ENCODE measurements at places on chromosomes 16 and 17.
A peak's percentile ranks its signal among the peaks of the same experiment; 100 is the strongest.

GRCh38 chr17:50778471-50778870, 11.2 kb upstream of the ANKRD40CL start:
- no peak for DNase-seq

- DNase-seq, result peak; percentile 88
Observed at GRCh38 chr16:86563469-86564345, 2.9 kb upstream of the FOXC2 start.

GRCh38 chr17:77315551-77316190, 174.9 kb downstream of the SEC14L1 start:
- no peak for DNase-seq

- DNase-seq, result no peak
Observed at GRCh38 chr16:68499006-68499405, 40.1 kb upstream of the ZFP90 start.

DNA sequence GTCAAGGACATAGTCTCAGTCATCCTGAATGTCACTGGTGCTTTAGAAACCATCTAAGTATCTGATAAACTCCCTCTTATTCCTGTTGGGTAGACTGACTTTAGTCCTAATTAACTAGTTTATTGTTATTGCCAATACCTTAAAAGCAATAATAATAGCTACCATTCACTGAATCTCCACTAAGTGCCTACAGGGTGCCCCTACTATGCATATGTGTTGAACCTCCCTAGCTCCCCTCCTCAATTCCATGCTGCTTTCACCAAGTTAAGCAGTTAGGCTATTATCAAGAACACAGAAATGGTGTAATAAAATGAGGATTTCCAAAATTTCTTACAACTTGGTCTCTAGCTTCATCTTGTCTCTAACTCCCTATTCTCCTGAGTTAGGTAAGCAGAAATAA, 87.5 kb upstream of the MTMR4 start:
- no peak for DNase-seq

- no peak for DNase-seq
Observed at GRCh38 chr16:1441391-1441829, 2.9 kb downstream of the CCDC154 start.

DNA sequence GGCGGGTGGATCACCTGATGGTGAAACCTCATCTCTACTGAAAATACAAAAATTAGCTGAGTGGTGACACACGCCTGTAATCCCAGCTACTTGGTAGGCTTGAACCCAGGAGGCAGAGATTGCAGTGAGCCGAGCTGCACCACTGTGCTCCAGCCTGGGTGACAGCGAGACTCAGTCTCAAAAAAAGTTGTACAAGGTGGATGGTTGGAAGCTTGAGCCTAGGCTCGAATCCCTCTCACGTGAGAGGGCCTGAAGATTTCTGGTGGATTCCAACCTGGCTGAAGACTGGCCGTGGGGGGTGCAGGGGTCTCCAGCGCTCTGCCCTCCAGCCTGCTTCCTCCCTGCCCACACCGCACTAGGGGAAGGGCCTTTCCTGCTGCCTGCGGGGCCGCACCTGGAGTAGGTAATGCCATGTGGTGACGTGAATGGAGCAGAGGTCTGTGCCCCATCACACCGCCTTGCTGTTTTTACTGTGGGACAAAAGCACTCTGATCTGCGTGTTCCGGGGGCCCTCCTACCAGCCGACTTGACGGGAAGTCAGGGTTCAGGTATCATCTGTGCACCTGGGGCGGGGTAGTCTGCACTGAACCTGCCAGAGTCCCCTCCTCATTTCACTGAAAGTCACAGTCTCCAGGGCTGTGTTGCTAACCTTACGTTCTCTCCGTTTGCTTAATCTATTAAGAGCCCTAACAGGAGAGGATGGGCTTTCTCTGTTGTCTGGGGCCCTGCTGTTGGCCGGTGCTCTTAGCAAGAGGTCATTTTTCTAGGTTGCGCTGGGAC, 4.2 kb downstream of the RPL13 start:
- peak; percentile 41 for DNase-seq

- DNase-seq, result no peak
Observed at GRCh38 chr17:42985225-42985624, 4.9 kb downstream of the RUNDC1 start.

GRCh38 chr17:48066656-48067055, 18.5 kb downstream of the NFE2L1 start:
- DNase-seq, result no peak

DNA sequence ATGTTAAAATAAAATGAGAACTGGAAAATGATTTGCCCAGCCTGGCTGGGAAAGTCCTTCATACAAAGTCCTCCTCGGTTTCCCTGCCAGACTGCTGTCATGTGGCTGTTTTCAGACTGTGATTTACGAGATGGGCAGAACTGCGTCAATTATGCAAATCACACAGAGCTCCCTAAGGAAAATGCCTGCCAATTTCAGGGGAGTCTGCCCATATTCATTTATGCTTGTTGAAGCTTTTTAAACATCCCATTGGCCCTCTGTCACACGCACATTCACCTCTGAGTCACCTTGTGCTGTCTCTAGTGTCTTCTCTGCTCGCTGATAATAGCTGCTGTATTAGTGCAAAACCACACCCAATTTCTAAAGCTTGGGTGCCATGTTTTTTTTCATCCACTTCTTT, 81.7 kb upstream of the FAM20A start:
- DNase-seq, result no peak

DNA sequence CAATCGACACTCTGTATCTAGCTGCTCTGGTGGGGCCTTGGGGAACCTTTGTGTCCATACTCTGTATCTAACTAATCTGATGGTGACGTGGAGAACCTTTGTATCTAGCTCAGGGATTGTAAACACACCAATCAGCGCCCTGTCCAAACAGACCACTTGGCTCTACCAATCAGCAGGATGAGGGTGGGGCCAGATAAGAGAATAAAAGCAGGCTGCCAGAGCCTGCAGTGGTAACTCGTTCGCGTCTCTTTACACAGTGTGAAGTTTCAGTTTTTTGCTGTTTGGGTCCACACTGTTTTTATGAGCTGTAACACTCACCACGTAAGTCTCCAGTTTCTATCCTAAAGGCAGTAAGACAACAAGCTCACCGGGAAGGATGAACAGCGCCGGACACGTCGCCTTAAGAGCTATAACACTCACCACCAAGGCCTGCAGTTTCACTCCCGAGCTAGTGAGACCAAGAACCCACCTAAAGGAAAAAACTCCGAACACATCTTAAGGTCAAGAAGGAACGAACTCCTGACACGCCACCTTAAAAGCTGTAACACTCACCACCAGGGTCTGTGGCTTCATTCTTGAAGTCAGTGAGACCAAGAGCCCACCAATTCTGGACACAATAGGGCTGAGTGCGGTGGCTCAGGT, 64.6 kb downstream of the KPNA2 start:
- DNase-seq, result no peak

DNA sequence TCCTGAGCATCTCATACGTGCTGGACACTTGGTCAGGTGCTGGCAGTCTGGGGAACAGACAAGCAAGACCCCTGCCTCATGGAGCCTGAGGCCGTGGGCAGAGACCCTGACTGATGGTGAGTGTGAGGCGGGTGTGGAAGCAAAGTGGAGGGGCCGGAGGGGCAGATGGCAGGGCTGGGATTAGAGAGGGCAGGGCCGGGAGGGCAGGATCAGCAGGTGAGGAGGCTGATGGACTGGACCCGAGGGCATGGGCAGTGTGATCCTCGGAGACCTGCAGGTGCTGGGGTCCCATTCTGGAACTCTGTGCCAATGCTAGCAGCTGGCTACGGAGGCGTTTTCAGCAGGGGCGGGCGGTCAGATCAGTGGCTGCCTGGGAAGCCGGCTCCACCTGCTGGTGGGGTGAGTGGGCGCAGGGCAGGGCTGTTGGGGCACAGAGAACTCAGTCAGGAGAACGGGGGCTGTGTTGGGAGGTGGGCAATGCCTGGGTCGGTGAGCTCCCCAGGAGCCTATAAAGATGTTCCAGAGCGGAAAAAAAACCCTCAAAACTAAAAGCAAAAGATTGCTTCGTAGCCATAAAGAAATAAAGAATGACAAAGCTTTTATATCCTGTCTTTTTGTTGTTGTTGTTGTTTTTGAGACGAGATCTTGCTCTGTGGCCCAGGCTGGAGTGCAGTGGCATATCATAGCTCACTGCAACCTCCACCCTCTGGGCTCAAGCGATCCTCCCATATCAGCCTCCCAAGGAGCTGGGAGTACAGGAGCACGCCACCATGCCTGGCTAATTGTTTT, 8.9 kb upstream of the C16orf74 start:
- DNase-seq, result peak; percentile 49

DNA sequence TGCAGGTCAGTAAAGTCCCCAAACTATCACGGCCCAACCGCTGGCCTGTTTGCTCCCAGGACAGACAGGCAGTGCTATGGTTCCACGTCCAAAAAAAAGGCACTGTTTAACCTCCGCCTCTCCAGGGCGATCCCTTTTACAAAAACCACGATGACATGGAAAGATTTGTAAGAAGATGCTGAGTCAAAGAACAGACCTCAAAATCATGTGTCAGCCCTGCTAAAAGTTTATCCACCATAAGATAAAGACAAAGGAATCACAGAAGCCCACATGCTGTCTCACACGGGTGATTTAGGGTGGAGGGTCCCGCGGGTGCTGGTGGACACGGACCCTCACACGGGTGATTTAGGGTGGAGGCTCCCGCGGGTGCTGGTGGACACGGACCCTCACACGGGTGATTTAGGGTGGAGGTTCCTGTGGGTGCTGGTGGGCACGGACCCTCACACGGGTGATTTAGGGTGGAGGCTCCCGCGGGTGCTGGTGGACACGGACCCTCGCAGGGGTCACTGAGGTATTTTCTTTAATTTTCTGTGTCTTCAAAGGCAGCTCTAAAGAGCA, 117.2 kb upstream of the METRNL start:
- DNase-seq, result no peak

DNA sequence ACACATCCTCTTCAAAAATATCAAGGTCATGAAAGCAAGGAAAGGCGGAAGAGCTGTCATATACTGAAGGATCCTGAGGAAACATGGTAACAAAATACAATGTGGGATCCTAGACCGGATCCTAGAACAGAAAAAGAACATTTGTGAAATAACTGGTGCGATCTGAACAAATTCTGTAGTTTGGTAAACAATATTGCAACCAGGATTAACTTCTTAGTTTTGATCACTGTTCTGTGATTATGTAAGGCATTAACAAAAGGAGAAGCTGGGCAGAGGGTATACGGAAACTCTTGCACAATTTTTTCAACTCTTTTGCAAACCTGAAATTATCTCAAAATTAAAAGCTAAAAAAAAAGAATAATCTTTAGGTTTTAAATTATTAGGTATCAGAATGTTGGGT, 109.7 kb downstream of the TRIM37 start:
- DNase-seq, result no peak

DNA sequence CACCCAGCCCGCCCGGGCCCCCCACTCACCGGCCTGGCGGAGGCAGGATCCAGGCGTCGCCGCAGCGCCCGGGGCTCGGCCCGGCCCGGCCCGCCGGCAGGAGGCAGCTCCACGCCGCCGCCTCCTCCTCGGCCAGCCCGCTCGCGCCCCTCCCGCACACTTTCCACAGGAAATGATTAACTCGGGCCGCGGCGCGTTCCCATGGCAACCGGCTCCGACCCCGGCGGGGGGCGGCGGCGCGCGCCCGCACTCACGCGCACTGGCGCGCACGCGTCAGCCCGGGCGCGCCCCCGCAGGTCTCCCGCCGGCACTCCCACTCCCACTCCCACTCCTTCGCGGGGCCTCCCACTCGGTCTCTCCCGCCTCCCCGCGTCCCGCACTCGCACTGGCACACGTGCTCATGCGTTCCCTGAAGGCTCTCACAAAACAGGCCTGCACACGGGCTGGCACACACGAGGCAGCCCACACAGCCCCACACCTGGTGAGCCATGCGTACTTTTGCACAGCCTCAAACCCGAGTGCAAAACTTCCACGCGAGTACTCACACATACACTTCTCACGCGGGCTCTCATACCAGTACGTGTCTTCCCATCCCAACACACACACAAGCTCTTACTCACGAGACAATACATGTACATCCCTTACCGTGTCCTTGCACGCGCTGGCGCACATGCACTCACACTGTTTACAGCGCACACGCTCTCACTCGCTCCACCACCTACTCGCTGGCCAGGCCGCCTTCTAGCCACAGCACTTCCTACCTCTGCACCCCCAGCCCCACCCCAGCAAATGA, at the start of gene KIFC3:
Gene KIFC3, minus strand, starts transcription at position 151 of the 793 bp plus-strand sequence. CDS start 4,248 bp downstream, outside the sequence.
- DNase-seq, result peak; percentile 67

GRCh38 chr17:51298508-51299371, 38.4 kb downstream of the UTP18 start:
- peak; percentile 61 for DNase-seq

GRCh38 chr17:50573866-50574611, 13.5 kb downstream of the CACNA1G start:
- DNase-seq, result no peak

DNA sequence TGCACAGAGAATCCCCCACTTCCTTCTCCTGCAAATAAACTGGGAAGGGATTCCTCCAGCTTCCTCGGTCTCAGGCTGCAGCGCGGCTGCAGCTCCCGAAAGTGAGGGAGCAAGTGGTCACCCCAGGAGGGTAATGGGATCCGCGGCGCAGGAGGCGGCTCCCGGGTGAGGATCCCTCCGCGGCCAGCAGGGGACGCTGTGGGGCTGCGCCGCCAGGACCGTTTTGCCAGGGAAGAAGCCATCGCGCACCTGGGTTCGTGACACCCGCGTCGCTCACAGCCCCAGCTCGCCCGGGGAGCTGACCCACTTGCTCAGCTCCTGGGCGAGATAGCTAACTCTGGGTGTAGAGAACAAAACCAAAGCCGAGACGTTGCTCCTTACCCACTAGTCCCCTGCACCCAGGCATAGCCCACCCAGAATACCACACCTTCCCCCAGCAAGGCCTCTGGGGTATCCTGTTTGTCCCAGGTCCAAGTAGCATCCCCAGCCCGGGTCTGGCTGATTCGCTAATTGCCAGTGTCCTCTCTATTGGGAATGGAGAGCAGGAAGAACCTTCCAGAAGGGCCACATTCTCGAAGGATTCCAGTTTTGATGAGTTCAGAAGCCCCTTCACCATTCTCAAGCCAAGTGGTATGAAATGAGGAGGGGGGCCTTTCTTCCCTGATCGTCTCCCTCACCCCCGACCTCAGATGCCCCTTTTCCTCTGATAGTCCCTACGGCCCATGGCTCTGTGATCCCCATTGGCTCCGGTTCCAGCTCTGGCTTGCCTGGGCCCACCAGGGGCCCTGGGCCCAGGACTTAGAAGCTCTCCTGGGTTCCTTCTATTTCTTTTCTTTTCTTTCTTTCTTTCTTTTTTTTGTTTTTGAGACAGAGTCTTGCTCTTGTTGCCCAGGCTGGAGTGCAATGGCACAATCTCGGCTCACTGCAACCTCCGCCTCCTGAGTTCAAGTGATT, 14.1 kb downstream of the CYGB start:
- peak; percentile 67 for DNase-seq

DNA sequence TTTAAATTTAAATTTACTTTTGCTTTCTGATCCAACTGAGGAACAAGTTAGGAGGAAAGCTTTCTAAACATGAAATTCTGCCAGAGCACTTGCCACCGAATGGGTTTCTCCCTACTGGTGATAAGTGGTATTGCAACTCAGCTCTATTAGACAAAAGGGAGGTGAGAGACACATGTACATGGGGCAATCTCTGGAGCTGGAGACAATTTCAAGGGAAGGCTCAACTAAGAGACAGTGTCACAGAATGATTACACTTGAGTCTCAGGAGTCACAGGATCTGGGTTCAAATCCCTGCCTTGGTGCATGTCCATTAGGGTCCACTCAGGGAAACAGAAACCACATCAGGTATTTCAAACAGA, 37.4 kb downstream of the SOCS1 start:
- DNase-seq, result no peak

- no peak for DNase-seq
Observed at GRCh38 chr17:37672548-37673078, 29.4 kb upstream of the DDX52 start.

- no peak for DNase-seq
Observed at GRCh38 chr16:87441886-87442580, 49.9 kb downstream of the MAP1LC3B start.

GRCh38 chr17:43341715-43342588, 56.8 kb upstream of the ARL4D start:
- peak; percentile 59 for DNase-seq

GRCh38 chr16:54086791-54087190, 199.8 kb downstream of the IRX3 start:
- no peak for DNase-seq
